ENCODE measurements at places on chromosomes 2 and 18.

GRCh38 chr2:3285901-3286645, 91.5 kb downstream of the EIPR1 start:
- no peak for DNase-seq

DNA sequence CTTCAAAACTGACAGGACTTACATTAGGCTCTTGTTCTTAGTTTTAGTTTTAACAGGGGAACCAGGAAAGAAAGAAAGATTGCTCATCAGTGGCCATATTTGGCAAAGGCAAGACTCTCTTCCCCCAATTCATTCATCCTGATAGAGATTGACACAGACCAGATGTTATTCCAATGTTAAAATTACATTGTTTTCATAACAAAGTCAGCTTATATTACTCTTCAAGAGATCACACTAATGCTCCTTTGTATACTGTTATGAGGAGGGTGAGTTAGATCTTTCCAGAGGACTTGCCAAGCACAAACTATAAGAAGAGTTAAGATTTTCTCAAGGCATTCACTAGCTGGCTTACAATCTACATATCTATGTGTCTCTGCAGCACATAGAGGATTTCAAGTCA, 252.1 kb downstream of the SLC8A1 start:
- no peak for DNase-seq

DNA sequence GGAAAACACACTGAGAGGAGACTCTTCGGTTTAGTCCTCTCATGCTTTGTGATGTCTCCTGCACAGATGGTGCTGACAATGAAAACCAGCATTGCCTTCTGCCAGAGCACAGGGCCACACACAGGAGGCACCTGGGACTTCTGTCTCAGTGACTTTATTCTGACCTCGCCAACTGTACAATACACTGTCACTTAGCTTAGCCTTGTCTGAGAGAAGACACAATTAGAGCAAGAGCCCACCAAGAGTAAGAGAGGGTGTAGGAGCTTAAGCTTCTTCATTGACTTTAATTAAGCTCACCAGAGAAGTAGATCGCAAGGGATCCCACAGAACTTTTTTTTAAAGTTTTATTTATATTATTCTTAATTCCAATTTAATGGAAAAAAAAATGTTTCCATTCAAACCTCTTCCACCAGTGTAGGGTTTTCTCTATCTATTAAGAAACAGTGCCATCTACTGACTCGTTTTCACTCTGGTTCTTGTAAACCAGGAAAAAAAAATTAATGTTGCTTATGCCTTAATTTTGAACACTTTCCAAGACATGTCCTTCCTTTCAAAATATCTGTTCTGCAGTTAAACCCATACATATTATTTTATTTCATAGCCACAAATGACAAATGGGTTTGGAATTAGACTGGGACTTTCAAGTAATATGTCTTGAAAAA, 42.4 kb upstream of the DDX18 start:
- DNase-seq = no peak

DNA sequence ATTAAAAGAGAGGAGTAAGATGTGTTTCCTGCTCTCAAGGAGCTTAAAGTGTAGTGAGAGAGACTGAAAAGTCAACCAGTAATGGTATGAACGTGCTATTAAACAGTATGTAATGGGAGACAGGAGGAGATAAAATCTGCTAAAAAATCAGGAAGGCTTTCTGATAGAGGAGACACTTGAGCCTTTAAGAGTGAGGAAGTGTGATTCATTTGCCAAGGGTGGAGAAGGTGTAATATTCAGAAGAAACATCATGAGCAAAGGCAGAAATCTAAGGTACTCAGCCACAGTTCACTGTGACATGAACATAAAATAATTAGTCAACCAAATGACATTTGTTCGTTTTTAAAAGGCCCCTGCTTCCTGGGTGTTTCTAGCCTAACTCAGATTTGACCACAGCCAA, 137.8 kb upstream of the SKOR2 start:
- DNase-seq = no peak

- peak; percentile 55 for DNase-seq
Measured at GRCh38 chr2:219308142-219309101, 779 bp downstream of the PTPRN start.

DNA sequence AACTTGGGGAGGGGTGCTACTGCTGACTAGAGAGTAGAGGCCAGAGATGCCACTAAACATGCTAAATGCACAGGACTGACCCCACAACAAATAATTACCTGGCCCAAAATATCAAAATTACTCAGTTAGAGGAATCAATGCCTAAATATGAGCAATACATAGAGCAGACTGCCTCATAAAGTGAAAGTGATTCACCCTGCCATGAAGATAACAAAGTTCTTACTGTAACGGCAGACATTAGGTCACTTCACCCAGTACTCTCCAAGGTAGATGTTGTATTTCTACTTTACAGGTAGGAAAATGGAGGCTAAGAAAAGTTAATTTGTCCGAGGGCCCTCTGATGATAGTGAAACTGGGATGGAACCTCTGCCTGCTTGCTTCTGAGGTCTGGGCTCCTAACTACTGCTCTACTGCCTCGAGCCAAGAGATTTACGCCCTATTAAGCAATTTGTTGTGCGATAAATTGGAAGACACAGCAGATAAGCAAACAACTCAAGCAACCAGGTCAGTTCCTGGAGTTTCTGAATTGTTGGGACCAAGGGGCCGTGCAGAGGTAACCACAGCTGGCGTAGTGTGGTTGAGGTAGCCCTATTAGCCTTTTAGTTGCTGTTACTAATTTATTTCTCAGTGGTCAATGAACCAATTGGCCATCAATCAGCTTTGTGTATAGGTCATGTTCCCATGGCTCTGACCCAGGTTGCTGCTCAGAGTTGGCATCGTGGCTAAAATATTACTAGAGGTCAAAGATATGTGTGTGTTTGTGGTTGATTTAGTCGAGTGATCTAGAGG, 4.8 kb downstream of the DHRS9 start:
- no peak for DNase-seq

DNA sequence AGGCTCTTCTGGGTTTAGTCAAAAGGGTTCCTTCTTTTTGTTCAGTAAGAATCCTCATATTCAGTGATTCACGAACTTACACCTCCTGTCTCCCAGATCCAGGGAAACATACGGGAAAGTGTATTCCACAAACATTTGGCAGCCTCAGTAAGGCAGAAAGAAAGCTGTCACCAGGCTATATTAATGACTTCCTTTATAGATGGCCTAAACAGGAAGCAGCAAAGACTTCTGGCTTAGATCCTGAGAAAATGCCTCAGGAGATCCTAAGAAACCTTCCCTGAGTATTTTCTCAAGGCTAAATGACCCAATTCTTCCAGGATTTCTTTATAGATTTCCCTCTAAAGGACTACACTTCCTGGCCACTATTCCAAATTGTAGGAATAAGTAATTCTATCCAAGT, 1995.5 kb upstream of the CELF4 start:
- no peak for DNase-seq

DNA sequence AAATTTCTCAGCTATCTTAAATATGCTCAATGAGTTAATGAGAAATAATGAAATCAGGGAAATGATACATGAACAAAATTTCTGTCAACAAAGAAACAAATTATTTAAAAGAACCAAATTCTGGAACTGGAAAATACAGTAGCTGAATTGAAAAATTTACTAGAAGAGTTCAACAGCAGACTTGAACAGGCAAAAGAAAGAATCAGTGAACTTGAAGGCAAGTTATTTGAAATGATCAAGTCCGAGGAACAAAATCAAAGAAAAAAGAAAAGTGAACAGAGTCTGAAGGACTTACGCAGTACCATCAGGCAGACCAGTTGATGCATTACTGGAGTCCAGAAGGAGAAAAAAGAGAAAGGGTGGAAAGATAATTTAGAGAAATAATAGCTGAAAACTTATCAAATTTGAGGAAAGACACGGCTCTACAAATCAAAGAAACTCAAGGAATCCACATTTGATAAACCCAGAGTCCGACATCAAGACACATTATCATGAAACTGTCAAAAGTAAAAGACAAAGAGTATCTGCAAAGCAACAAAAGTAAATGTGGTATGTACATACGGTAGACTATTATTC, 83.6 kb downstream of the CCDC138 start:
- no peak for DNase-seq

GRCh38 chr2:64166637-64167420, 22.6 kb upstream of the PELI1 start:
- DNase-seq = no peak

DNA sequence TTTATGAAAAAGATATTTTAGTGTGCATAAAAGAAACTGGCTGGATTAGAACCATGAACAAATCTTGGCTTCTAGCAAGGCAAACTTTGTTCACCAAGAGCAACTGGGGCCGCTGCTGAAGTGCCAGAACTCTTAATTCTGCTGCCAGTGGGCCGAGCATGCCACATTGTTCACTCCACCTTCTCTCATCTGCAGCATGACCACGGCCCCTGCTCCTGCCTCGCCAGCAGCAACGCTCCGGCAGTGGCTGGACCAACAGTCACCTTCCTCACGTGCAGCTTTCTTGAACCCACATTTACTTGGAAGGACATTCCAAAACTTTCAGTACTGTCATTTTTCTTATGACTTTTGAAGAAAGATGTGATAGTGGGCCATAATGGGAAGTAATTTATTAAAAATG, 213.8 kb downstream of the PIEZO2 start:
- no peak for DNase-seq

- no peak for DNase-seq
Measured at GRCh38 chr2:72211777-72212485, 64.3 kb upstream of the CYP26B1 start.

GRCh38 chr2:172011812-172012575, 12.2 kb downstream of the METAP1D start:
- DNase-seq = no peak

- DNase-seq = peak; percentile 23
Measured at GRCh38 chr2:236507393-236508085, 62.1 kb upstream of the ACKR3 start.

DNA sequence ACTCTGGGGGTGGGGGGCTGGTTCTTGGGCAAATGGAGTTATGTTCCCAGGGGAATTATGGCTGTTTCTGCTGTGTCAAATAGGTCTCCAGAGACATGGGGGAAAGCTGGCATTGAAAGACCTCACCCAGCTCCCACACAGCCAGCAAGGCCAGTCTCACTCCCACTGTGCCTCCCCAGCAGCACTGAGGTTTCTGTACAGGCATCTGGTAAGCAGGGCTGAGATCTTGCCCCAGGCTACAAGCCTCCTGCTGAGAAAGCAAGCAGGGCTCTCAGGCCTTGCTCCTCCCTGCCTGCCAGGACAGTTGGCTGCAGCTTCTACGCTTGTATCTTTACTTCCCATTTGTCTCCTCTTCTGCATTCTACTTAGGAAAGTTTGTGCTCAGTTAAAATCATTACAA, 50.5 kb upstream of the FHOD3 start:
- no peak for DNase-seq

DNA sequence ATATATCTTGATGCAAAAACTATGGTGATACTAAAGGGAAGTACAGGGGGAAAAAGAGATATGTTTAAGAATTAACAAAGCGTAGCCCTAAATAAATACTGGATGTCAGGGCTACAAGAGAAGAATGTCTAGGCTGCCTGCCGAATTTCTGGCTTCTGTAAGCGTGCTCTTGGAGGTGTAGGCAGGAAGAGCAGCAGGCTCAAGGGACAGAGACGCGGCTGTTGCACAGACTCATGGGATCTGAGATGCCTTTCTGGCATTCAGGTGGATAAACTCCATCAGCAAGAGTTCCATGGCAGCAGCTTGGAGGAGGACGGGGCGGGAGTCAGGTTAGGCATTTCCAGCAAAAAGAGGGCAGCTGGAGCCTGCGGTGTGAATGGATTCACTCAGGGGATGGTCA, 123.2 kb upstream of the TWIST2 start:
- DNase-seq = no peak

DNA sequence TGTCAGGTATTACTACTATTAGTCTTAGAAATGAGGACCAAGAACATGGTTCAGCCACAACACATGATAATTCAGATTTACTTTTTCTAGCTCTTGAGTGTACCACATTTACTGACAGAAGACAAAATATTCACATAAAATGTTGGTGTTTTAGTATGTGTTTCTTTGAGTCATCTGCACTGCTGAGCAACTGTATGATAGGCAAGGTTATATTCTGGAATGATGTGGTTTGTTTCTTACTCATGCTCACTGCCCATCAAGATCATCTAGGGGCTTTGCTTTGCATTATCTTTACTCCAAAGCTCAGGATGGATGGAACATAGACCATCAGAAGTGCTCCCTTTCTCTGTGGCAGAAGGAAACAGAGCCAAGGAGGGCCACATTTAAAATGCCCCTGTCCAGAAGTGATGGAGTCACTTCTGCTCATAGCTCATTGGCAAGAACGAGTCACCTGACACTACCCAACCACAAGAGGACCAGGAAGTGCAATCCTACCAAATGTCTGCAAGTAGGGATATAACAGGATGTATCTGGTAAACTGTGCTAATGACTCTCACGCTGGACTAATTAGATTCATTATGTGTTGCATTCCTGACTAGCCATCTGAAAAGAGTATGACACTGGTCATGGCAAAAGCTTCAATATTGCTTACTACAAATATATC, 81.5 kb downstream of the DIS3L2 start:
- no peak for DNase-seq

DNA sequence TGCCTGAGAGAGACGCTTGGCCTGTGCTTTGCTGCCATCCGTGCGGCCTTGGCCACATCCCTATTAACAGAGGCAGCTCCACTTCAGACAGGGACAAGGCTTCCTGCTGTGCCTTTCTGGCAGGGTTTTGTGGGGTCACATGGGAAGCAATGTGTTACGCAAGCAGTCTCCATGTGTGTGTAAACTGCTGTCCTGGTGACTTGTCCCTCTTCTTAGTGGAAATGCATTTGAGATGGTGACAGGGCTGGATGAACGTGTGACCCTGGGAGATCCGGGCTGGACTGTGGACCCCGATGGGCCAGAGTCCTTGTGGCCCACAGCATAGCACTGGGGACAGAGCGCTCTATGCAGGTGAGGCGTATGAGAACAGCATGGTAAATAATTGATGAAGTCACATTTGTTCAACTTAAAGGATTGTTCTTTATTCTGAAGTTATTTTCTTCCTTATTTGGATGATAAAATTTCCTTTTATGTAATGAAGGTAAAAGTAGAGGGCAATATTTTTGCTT, 23.2 kb downstream of the ASB1 start:
- DNase-seq = no peak

DNA sequence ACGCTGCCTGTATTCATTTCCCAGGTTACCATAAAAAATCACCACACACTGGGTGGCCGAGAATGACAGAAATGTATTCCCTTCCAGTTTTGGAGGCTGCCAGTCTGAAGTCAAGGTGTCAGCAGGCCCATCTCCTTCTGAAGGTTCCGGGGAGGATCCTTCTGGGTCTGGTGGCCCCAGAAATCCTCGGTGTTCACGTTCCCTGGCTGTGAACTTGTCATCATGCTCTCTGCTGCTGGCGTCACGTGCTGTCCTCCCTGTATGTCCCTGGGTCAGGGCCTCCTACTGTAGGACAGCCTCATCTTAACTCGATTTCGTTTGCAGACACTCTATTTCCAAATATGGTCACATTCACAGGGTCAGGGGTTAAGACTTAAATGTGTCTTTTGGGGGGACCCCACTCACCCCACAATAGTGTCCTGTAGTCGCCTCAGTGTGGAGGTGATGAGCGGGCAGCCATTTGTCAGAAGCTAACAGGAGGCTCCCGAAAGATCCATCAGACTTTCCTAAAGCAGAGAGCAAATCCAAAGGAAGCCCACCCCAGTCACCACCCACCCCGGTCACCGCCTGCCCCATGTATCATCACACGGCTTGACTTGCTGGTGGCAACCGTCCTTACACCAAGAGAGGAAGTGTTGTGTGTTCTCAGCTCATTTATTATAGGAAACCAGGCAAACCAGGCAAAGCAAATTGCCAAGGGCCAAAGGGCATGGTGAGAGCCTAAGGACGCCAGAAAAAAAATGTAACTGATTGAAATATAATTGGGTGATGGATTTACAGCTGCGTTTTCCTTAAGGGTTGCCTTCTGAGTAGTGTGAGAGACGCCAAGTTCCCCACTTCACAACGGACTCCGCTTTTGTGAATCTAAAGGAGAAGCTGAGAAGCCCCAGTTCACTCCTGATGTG, 148.8 kb upstream of the ZNF236 start:
- DNase-seq = no peak
